Kidney epithelial cell (primary cell): ENCODE measurements at places on chromosomes 12 and 14.

GRCh38 chr14:100019156-100019744 lies 46.0 kb upstream of the EVL start:
- no peak for DNase-seq

GRCh38 chr12:24363177-24363754 lies 413.8 kb upstream of the SOX5 start:
- DNase-seq, result no peak

DNA sequence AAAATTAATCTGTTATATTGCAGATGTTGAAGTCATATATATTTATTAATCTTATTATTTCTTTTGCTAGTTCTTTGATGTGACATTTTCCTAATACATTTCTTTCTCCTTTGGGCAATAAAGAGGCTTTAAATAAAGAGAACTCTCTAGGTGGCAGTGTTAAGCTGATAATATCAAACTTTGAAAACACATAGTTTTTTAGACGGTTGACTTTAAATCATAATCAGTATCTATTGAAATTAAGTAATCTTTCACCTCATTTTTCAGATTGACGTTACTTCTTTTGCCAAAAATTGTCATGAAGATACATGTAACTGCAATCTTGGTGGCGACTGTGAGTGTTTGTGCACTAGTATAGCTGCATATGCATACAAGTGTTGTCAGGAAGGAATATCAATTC lies 130.8 kb upstream of the PTPRQ start:
- DNase-seq, result no peak

DNA sequence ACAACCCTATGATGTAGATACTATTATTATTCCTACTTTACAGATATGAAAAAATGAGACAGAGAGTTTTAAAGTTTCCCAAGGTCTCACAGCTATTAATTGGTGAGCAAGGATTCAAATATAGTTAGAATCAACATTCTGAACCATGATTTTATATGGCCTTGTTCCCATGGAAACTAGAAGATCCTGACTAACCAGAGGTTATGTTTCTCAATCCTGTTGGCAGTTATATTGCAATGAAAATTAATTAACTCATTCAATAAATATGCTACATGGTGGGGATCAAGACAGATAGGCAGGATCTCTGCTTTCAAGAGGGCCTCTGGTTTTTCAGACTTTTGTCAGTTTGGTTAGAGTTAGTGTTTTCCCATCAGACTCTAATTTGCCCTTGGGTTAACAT lies 9.3 kb upstream of the FUT8 start:
- no peak for DNase-seq

DNA sequence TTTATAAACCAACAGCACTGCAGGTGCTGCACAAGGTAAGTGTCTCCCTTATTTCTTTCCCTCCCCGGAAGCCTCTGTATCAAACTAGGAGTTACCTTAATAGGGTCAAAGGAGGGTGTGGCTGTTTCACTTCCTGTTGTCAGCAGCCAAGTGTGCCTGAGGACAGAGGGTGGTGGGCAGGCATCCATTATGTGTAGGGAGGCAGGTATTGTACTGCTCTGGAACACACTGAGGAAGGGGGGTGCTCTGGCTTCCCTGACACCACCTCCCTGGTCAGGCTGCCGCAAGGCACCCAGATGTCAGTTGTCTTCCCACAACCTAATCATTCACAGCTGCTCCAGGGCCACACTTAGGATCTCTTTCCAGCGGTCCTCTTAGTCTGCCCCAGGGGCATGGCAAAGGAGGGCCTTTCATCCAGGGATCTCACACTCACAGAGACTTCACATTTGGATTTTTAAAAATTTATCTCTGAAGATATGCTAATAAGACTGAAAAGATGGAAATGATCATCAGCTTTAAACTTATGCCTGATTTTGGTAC lies 132.0 kb upstream of the ARHGAP5 start:
- no peak for DNase-seq
